ENCODE measurements at places on chromosomes 4 and X.
A peak's percentile ranks its signal among the peaks of the same experiment; 100 is the strongest.

DNA sequence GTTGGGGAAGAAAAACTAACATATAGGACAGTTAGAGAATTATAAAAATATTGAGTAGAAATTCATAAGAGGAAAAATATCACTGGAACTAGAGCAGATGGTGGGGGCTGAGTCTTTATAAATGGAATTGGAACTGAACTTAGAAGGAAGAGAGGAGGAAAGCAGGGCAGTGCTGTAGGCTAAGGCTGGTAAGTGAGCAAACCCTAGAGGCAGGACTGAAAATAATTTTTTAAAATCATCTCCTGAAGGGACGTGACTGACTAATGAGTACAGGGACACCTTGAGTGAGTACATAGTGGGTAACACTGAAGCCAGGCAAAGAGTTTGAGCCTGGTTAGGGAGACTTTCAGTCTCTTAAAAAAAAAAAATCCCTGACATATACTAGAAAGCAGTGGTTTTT lies 63.3 kb downstream of the GALNT7 start:
- DNase-seq: peak; percentile 40

GRCh38 chr4:112141366-112142138 lies 3.7 kb upstream of the FAM241A start:
- DNase-seq: no peak

DNA sequence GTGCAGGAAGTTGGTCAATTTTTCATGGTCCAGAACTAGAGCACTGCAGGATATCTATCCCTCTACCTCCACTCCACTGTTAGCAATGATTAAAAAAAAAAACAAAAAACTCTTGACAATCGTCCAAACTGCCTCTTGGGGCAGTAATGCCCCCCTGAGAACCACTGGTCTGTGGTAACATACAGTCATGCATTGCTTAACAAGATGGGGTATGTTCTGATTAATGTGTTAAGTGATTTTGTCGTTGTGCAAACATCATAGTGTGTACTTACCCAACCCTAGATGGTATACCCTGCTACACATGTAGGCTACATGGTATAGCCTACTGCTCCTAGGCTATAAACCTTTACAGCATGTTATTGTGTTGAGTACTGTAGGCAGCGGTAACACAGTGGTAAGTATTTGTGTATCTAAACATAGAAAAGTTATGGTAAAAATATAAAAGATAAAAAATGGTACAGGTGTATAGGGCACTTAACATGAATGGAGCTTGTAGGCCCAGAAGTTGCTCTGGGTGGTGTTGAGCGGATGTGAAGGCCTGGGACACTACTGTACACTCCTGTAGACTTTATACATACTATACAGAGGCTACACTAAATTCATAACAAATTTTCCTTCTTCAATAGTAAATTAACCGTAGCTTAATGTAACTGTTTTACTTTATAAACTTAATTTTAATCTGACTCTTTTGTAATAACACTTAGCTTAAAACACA lies 34.1 kb downstream of the ART3 start:
- DNase-seq: no peak

DNA sequence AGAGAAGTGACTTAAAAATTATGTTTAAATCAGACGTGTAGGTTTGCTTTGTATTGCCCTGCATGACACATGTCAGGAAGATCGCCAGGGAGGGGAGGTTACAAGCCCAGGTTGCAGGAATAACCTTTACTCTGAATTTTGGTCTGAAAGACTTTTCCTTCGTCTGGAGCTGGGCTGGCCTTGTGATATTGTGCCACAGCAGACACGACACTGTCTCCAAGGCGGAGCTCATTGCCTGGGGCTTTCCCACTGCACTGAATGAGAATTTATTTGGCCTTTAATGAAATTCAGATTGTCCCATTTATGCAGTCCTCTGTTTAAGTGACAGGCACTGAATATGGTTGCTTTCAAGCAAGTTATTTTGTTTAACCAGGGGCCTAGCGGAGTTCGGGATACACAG lies 45.1 kb downstream of the RHOH start:
- no peak for DNase-seq

DNA sequence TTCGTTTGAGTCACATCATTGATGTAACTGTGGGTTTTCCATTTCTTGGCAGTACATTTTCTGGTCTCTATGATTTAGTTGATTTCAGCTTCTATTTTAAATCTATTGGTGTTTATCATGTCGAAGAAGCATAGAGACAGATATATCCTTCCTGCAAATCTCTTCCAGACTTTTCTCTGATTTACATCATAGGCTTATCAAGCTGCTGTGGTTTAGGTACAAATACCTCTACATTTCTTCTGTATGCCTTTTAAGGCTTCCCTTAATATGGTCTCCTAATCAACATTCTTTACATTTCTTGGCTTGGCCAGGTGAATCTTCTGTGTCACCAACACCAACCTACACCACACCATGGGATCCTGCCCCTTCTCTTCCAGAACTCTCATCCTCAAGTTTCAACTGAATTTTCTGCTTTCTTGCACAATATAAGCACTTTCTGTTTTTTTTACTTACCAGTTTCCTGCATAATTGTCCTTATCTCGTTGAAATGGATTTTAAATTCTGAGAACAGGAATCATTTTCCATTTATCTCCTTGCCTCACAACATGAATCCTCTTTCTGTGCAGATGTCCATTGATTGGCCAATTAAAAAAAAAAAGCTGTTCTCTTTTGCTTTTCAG lies 626.9 kb downstream of the ANKRD50 start:
- DNase-seq: no peak

GRCh38 chrX:45758319-45758718 lies 557.6 kb upstream of the DIPK2B start:
- DNase-seq: no peak

- no peak for DNase-seq
These were observed 914.9 kb upstream of the PCDH7 start for GRCh38 chr4:29805245-29805644.

DNA sequence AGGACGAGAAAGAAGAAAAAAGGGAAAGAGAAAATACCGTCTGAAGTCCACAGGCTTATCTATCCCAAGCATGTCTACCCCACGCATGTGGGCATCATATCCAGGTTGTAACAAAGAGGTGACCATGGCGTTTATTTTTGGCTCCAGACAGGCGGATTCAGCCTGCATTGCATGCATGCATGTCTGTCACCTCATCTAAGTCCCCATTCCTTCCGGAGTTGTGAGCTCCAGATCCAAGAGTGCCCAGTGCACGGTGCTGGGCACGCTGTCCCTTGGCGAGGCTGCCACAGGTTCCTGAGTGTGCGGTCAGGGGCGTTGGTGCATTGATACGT lies 905 bp upstream of the GALNTL6 start:
- DNase-seq: peak; percentile 3

- no peak for DNase-seq
These were observed 323.2 kb downstream of the ARHGAP24 start for GRCh38 chr4:85798012-85798770.

- DNase-seq: peak; percentile 68
These were observed 29.0 kb downstream of the F9 start for GRCh38 chrX:139559383-139560042.

DNA sequence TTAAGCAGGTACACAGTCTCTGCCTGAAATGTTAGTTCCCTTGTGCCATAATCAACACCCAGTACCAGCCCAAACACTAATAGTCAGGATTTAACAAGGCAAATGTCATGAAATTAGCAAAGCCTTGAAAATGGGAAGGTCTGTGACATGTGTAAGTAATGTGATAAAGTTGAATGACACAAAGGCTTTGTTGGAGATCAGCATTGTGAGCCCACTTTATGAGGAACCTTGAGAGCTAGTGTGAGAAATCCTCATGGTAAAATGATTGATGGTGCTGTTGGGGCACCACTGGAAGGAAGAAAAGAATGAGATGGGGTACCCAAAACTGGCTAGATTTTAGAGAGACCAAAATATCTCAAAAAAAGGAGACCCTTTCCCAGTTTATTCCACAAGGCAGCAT lies 3.3 kb upstream of the LIN54 start:
- peak; percentile 4 for DNase-seq
